Inflammatory macrophage (primary cell): ENCODE measurements at places on chromosomes 3 and 15.

DNA sequence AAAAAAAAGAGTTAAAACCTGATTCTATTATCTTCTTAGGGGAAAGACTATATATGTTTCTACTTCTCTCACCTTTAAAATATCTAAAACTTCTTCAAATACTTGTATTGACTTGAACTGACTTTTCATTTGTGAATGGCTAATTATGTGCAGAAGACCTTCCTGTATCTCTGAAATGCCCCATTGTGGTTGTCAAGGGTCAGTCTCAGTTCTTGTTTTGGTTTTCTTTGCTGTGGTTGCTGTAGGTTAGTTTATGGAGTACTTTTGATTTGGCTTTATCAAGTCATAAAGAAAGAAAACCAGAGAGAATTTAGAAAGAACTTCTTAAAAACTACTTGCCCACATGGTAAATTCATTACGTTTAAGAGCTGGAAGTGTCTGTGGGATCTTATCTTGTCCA lies 345.3 kb upstream of the POU1F1 start:
- DNase-seq: no peak

- peak; percentile 78 for DNase-seq
Measured at GRCh38 chr3:40317061-40317855, 7.8 kb downstream of the EIF1B start.

- DNase-seq: no peak
Measured at GRCh38 chr3:194306109-194306686, 44.9 kb downstream of the CPN2 start.

DNA sequence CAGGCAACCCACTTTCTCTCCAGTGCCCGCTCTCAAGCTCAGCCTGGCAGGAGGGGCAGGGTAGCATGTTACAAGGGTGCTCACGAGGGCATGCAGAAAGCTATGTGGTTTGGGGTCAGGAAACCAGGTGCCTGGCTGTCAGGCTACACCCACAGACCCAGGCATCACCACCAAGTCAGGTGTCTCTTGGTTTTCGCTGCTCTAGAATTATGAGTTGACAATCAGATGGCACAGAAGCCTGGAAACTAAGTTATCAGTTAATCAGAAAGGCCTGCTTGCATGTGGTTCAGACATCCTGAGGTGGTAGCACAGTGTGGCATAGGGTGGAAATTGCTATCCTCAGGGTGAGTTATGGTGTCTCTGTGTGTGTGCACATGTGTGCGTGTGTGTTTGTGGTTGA lies 16.2 kb upstream of the CCR9 start:
- DNase-seq: no peak

GRCh38 chr3:66039590-66039887 lies 821 bp upstream of the MAGI1 start:
- DNase-seq: no peak

DNA sequence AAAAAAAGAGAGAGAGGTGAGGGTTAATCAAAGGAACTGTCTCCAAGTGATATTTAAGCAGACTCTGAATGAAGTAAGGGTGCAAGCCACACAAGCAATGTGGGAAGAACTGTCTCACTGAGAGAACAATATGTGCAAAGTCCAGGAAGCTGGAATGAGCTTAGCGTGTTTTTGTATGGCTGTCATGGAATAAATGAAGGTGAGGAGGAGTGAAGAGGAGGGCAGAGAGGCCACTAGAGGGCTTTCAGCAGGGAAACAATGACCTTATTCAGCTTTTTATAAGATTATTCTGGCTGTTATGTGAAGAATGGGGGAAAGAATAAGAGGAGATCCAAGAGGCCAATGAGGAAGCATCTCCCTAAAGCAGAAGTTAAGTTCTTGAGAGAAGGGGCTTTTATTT lies 86.9 kb upstream of the COL8A1 start:
- no peak for DNase-seq

DNA sequence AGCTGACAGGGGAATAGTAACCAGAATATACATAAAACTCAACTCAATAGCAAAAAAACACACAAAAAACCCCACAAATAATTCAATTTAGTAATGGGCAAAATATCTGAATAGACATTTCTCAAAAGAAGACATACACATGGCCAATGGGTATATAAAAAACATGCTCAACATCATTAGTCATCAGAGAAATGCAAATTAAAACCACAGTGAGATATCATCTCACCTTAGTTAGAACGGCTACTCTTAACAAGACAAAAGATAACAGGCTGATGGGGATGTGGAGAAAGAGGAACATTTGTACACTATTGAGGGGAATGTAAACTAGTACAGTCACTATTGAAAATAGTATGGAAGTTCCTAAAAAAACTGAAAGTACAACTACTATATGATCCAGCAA lies 678.6 kb downstream of the MECOM start:
- DNase-seq: no peak

GRCh38 chr3:138799822-138800221 lies 34.9 kb downstream of the PIK3CB start:
- DNase-seq: peak; percentile 36

- DNase-seq: no peak
Measured at GRCh38 chr3:156776031-156776430, 50.1 kb upstream of the LEKR1 start.

DNA sequence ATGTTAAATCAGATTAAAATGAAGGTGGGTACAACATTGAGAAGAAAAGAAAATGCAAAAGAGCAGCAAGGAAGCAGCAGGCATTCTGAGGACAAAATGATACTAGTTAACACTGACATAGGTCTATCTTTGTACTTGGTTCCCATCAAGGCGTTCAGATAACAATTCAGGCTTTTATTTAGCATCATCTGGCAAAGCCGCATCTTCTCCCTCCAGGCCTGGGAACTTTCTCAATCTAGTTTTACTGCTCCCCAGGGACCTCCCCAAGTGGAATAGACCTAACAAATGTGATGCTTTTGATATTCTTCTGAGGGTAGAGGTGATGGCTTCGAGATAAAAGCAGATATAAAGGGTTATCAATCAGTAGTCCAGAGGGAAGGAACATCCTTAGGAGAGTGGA lies 130.6 kb downstream of the C3orf38 start:
- no peak for DNase-seq

GRCh38 chr15:98907927-98908471 lies 99.6 kb downstream of the PGPEP1L start:
- DNase-seq: no peak

- no peak for DNase-seq
Measured at GRCh38 chr15:63679588-63679987, 82.4 kb downstream of the FBXL22 start.

GRCh38 chr3:145159640-145160039 lies 1001.3 kb downstream of the PLOD2 start:
- DNase-seq: no peak

GRCh38 chr3:52694528-52695189 lies 8.8 kb downstream of the GNL3 start:
- DNase-seq: no peak

- no peak for DNase-seq
Measured at GRCh38 chr3:81451611-81452010, 309.8 kb downstream of the GBE1 start.

DNA sequence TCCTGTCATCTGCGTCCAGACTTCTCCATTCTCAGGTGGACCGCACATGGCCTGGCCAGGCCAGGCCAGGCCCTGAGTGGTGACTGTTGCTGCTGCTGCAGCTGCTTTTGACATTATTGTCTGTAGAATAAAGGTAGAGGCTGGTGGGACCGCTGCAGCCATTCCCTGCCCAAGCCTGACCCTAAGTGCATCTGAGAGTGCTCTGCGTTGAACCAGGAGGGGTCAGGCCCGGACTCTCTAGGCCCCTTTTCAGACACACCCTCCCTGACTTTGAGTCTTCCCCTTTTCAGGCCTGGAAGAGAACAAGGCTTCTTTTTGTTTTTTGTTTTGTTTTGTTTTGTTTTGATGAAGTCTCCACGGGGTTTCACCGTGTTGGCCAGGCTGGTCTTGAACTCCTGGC lies 54.6 kb upstream of the FLNB start:
- DNase-seq: peak; percentile 22

DNA sequence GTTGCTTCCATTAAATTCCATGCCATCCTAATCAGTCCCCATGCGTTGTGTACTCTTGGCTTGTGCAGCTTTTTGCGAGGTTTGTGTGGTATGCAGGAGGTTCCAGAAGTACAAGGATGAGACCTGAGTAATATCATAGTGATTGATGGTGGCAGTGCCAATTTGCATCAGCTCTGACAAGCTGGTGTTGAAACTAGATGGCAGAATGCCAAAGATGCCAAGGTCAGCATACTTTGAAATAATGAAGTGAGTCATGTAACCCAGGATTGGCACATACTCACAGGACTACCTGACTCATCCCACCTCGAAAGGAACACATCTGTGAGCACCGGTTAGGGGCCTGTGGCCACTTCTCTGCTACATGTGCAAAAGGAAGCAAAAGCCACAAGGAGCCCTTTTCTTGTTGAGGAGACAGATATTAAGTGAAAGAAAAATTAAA lies 14.3 kb downstream of the KAT2B start:
- DNase-seq: peak; percentile 71

GRCh38 chr3:42179110-42179725 lies 86.8 kb downstream of the CCK start:
- DNase-seq: peak; percentile 24

- no peak for DNase-seq
Measured at GRCh38 chr15:69703532-69704187, 251.0 kb downstream of the RPLP1 start.

DNA sequence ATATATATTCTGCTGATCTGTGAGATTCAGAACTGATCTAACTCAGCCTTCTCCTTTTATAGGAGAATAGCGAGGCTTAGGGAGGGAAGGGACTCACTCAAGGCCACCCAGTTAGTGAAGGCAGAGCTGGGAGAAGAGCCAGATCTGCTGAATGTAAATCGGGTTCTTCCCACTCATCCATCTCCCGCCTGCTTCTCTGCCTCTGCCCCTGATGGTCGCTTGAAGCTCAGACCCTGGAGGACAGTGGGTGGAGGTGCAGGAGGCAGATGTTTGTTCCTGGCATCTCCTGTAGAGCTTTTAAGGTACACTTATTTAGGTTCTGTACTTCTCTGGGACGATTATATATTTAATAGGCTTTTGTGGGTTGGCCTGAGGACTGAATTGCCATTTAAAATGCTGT lies 4.3 kb downstream of the PDIA5 start:
- DNase-seq: no peak

GRCh38 chr3:107384907-107385306 lies 7.7 kb downstream of the CCDC54 start:
- no peak for DNase-seq

- DNase-seq: no peak
Measured at GRCh38 chr3:134333522-134334181, 40.6 kb downstream of the AMOTL2 start.

DNA sequence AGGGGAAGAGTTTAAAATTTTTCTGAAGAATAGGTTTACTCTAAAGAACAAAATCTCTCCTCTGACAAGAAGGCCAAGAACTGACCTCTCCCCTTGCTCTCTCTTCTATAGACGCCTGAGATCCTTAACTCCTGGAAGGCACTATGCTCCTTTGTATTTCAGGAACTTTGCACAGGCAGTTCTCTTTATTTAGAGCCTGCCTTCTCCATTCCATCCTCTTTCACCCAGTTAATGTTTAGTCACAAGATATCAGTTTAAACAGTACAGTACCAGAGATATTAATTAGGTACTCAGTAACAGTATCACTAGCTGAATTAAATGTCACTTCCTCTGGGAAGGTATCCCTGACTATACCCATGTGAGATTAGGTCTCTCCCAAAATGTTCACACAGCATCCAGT lies 33.5 kb downstream of the HERC1 start:
- peak; percentile 45 for DNase-seq

DNA sequence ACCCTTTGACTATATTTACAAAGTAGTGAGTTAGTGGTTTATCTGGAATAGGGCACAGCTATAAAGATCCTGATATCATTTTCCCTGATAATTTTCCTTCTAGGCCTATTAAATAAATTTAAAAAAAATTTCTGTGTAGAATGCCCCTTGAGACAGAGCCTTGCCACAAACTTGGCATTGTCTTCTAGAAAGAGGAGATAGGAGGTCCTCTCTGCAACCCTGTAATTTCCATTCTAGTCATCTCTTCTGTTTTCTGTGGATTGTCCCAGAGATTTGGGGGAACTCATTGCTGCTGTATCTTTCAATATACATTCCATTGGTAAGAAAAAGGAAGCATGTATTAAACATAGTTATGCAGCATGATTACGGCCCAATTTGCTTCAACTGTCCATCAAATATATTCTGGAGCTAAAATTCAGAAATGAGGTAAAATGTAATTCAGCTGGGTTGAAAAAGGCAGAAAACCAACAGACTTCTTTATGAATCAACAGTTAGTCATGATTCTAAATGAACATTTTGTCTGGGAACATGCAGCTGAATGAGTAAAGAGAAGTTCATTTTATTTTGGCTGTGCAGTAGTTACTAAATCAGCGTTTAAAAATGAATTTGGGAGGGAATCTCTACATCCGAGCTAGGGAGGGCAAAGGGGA lies 401.1 kb downstream of the NAALADL2 start:
- no peak for DNase-seq
